GM06990 (cell line): ENCODE measurements at places on chromosomes 2 and 18.

GRCh38 chr2:230043461-230043860, 25.3 kb downstream of the SLC16A14 start:
- DNase-seq = no peak

DNA sequence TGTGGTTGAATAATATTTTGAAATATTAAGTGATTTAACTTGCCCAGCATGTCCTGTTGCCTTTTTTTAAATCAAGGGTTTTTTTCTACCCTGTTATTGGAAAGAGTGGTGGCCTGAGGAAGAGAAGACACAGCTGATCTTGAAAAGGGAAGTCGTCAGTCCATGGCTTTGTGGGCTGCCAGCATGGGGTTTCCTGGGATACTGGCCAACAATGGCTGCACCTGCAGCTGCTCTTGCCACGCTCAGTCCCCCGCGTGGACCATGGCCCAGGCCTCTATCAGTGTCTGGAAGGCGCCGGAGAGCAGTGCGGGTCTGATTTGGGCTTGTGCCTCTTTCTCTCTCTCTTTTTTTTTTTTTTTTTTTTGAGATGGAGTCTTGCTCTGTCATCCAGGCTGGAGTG, 99.3 kb downstream of the ASB1 start:
- DNase-seq = no peak

- DNase-seq = no peak
Measured at GRCh38 chr2:81672516-81672915, 1368.0 kb upstream of the LRRTM1 start.

DNA sequence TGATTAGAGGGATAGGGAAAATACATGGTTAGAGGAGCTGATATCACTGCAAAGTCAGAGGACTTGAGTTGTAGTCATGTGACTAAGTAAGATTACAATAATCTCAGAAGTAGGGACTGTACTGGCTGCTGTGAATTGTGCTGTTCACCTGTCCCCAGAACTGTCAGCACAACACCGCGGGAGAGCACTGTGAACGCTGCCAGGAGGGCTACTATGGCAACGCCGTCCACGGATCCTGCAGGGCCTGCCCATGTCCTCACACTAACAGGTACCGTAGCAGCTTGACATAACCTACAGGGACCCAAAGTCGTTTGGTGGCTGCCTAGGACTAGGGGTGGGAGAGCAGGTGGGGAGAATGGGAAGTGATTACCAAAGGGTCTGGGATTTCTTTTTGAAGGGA, 132.8 kb upstream of the TTC39C start:
- DNase-seq = no peak

- DNase-seq = no peak
Measured at GRCh38 chr2:64876137-64876647, 113.0 kb upstream of the SLC1A4 start.

DNA sequence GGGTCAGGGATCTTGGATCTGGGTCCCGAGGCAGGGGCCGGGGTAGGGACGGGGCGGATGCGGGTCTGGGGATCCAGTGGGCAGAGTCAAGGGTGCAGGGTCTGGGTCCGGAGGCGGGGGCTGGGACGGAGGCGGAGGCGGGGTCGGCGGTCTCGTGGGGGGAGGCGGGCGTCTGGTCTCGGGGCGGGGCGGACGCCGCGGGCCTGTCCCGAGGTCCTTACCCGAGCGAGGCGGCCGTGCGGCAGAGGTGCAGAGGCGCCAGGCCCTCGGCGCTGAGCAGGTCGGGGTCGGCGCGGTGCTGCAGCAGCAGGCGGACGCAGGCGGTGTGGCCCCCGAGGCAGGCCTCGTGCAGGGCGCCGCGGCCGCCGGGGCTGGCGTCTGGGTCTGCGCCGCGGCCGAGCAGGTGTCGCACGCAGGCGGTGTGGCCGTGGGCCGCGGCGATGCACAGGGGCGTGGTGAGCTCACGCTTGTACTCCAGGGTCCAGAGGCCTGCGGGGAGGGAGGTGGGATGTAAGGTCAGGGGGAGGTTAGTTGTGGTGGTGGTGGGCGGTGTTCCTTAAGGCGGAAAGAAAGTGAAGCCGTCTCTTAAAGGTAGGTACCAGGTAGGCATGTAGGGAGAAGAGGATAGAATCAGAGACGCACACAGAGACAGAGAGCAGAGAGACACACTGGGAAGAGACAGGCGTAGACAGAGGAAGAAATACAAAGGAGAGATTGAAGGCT, 26.6 kb downstream of the ASB18 start:
- DNase-seq = no peak

- DNase-seq = no peak
Measured at GRCh38 chr2:119112230-119112629, 46.3 kb downstream of the C1QL2 start.

- no peak for DNase-seq
Measured at GRCh38 chr18:57439985-57440330, 4.8 kb downstream of the ONECUT2 start.

DNA sequence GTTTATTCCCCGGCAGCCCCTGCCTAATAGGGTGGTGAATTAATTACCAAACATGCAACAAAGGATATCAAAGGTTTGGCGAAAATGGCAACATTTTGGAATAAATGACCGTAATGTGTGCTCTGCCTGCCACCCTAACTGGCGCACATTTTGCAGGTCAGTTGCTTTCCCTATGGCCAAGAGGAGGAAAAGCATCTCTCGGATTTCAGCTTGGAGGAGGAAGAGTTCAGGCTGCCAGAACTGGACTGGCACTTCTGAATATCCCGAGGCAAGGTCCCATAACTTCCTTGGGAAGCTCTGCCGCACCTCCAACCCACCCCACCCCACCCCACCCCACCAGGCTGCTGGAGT, 37.1 kb downstream of the SLC25A52 start:
- DNase-seq = no peak

- no peak for DNase-seq
Measured at GRCh38 chr2:10019174-10019573, 24.2 kb upstream of the KLF11 start.

GRCh38 chr18:30971338-30971956, 71.1 kb downstream of the DSC3 start:
- DNase-seq = peak; percentile 10

GRCh38 chr2:139142252-139142880, 362.2 kb upstream of the NXPH2 start:
- no peak for DNase-seq

GRCh38 chr2:158668001-158668765, 126.9 kb upstream of the DAPL1 start:
- no peak for DNase-seq

DNA sequence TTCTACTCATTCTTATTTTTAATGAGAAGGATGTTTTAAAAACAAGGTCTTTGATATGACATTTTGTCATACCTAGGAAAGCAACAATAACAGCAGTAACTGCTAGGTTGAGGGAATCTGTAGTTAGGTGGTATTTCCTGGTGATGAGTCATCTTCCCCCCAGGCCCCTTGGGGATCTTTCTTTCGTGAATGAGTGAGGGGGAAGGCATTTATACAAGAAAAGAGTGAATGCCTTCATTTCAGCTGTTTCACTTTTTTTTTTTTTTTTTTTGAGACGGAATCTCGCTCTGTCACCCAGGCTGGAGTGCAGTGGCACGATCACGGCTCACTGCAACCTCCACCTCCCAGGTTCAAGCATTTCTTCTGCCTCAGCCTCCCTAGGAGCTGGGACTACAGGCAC, 108.6 kb downstream of the MAP4K4 start:
- no peak for DNase-seq

DNA sequence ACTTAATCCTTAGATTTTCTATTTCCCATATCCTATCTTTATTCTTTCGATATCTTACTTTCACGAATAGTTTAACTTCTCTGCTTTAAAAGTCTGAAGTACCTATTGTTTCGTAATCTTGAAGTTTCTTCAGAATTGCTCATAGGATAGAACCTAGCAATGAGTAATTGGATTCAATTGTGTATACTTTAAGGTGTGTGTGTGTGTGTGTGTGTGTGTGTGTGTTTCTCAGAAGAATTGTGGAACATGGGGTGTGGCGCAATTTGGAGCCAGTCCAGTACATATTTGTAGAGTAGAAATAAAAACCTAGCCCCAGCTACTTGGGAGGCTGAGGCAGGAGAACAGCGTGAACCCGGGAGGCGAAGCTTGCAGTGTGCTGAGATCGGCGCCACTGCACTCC, 897.6 kb downstream of the BCL11A start:
- no peak for DNase-seq

DNA sequence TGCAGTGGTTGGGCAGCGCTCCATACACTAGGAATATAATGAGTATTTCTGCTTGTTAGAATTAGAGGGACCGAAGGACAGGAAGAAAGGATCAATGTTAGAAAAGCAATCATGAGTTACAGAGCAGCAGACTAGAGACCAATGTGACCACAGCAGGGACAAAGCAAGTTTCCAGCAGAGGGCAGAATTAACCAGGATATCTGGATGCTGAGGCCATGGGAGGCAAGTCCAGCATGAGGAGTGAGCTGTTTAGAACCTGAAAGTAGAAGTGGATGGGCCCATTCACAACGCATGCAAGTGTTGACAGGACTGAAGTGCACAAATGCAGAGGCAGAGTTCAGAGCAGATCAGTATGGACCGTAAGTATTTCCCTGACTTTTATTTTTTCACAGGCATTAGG, 910.4 kb upstream of the GYPC start:
- DNase-seq = no peak

DNA sequence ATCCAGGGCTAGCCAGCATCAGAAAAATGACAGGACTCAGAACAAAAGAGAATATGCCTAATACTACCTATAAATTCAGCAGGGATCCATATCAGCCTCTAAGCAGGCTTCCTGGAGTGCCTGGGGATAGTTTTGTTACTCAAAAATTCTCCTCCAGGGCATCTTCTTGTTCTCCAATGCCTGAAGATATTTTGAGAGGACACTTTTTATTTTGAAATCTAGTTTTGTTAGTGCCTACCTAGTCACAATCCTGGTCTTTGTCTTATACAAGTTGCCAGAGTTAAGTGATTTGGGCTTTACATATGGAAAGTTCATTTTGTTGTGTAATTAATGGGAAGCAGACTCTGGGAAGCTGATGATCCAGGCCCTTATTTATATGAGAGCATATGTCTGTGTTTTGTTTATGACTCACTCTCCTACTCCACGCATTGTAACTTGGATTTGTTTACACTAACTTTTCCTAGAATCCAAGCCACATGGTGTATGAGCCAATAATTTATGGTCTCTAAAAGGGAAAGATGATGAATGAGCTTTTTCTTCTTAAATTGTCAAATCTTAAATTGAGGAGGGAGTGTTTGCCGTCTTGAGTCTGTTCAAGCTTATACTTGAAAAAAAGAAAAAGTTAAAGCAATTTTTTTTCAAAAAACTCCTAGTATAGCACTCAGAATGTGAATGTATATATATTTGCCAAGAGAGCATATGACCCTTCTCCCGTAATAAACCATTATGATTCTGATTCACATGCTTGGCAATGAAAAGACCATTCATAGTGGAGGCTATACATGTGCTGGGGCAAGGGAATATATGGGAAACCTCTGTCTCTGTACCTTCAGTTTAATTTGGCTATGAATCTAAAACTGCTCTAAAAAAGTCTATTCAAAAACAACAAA, 370.3 kb downstream of the SETBP1 start:
- no peak for DNase-seq

- no peak for DNase-seq
Measured at GRCh38 chr2:221304916-221305315, 267.2 kb downstream of the EPHA4 start.

- DNase-seq = no peak
Measured at GRCh38 chr18:76051396-76052226, 443.4 kb downstream of the ZNF516 start.

GRCh38 chr2:45782986-45783385, 131.5 kb downstream of the PRKCE start:
- no peak for DNase-seq

DNA sequence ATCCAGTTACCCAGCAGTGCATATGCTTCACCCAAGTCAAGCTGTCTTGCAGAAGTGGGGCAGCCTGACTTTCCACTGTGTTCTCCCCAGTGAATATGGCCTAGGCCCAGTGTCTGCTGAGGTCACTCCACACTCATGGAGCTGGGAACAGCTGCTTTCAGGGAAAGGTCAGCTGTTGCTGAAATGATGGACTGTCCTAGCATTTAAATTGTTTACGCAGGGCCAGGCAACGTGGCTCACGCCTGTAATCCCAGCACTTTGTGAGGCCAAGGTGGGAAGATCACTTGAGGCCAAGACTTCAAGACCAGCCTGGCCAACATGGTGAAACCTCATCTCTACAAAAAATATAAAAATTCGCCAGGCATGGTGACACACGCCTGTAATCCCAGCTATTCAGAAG, 86.5 kb downstream of the LIPG start:
- DNase-seq = no peak

- DNase-seq = no peak
Measured at GRCh38 chr2:41990688-41991087, 57.1 kb upstream of the PKDCC start.

- DNase-seq = no peak
Measured at GRCh38 chr18:79611040-79611681, 68.4 kb upstream of the CTDP1 start.

DNA sequence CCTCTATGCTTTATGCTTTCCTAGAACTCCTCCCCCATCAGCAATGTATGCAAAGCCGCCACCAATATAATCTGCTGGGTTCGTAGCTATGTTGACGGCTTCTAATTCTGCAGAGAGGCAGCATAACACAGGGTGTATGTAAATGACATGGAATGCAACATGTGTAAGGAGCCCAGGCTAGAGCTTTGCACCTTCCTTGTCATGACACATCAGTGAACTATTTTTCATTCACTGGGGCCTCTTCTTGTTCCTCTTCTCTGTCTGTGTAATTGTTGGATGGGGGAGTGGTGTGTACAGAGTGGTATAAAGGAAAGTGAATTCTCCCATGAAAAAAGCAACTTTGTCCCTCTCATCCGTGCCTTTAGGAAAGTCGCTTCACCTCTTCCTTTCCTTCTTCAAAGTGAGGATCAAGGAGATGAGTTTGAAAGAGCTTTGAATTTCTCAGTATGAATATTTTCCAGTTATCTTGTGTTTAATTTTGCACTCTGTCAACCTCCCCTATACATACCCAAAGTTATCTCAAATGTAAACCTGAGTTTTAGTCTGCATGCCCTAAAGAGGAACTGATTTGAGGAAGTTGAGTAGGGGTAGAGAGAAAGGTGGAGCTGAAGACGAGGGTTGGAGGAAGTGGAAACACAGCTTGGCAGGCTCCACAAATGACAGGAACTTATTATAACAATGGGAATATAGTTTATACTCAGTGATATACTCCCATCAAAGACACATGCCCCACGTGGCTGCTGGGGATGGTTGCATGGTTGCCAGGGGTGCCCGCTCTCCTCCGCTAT, 74.9 kb upstream of the ARL4C start:
- DNase-seq = peak; percentile 10

DNA sequence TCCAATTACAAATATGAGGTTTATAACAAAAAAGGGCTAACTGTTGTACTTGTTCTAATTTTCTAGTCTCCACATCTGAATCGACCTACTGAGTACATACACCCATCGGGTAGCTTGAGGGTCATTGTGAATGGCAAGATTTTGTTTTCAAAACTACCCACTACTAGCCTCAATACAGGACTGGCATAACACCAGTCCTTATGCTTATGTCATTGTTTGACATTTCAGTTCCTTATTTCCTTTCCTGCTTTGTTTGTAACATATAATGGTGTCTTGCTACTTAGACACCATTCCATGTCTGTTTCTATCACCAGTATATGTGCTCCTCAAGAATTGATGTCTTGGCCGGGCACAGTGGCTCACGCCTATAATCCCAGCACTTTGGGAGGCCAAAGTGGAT, 86.0 kb downstream of the EPHA4 start:
- DNase-seq = no peak
